Left hindlimb (tissue), 1 donor: ENCODE measurements at places on chromosomes 6 and 20.

DNA sequence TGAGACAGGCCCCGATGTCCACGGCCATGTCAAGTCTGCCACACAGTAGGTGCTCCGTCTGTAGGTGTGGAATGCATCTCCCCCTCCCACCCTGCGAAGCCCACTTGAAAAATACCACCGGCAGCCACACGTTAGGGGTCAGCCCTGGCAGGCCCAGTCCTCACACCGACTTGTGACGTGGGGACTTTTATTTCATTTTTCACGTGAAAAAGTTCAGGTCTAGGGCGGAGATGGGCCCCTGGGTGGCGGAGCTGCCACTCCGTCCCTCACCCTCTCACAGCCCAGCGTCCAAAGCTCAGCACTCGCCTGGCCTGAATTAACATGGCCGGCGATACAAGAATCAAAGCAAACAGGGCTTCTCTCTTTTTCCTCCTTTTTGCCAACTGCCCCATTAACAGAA is 3.8 kb upstream of the TUBB1 start:
- DNase-seq = no peak

DNA sequence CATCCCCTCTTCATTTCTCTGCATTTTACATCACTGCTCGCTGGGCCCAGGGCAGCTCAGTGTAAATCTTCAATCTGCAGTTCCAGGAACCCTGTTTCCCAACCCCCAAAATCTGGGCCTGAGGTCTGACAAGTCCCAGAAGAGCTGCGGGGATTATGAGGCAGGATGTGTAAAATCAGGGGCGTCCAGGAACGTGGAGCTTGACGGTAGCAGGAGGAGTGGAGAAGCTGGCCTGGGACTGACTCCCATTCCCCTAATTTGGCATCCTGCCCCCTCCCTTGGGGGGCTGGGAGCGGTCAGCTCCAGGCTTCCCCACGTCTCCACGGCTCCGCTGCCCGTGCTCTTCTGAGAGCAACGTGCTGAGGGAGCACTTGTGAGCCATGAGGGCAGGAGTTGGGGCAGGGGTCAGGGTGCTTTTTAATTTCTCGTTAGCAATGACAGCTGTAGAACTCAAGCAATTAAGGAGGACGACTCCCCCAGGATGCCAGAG is 23.4 kb upstream of the VEGFA start:
- DNase-seq = peak; percentile 80

- DNase-seq = no peak
Observed at GRCh38 chr6:88538130-88538706, 372.1 kb upstream of the CNR1 start.

DNA sequence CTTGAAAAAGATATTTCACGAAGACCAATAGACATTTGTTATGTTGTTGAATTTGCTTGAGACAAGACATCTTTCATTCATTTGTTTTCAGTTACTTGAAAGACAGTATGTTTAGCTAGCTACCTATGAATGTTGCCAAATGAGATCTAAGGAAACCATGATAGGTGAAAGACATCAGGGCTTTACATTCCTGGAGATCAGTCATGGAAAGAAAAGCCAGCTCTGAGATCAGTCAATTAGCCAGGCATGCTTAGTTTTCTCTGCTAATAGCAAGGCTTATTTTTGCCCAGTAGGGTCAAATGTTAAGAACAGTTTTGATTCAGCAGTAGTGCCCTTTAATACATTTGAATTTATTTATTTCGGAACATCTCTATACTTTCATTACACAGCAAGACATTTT is 116.5 kb upstream of the EDN1 start:
- no peak for DNase-seq

DNA sequence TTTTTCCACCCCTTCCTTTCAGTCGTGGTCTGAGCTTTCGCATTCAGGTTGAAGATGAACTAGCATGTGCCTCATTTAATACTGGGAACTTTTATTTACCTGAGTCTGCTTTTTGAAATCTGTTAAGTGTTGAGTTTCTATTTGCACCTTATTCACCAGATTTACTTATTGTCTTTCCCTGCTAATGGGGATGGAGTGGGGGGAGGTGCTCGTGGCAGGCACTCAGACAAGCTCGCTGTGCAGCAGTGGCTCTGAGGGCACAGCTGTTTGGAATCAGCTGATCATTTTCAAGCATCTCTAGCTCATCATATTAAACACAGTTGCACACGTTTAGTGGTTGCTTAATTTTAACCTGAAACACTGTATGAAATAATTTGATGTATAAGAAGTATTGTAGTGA is 35.6 kb downstream of the UTRN start:
- DNase-seq = no peak

GRCh38 chr6:99467509-99468106 is 42.5 kb upstream of the PNISR start:
- no peak for DNase-seq

DNA sequence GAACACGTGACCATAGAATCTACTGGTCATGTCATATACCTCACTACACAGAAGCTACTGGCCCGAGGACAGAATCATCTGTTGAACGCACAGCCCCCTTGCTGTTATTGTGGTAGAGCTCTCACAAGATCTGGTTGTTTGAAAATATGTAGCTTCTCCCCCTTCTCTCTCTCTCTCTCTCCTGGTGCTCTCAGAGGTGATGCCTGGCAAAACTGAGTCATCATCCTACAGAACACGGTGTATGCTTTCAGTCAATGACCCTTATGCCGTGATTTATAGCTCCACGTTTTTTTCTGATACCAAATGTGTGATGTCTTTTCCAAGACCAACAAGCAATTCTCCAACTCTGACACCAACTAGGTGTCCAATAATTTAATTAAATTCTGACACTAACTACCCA is 13.0 kb upstream of the RBM24 start:
- DNase-seq = no peak

DNA sequence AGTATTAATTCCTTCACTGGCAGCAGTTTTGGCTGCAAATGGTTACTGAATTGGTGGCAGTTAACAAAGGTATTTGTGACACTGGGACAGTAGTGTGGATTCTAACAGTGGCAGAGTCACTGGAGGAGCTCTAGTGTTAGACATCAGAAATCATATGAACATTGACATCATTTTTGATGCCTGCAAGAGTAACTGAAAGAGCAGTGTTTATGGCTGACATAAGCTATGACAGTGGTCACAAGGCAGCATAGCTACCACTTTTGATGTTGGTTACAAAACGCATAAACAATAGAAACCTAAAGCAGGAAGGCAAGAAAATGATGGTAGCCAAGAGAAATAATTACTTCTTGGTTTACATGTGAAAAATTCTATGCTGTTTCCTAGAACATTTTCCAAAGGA is 326.7 kb upstream of the MAN1A1 start:
- no peak for DNase-seq

GRCh38 chr6:131683479-131683878 is 17.7 kb downstream of the OR2A4 start:
- DNase-seq = no peak

DNA sequence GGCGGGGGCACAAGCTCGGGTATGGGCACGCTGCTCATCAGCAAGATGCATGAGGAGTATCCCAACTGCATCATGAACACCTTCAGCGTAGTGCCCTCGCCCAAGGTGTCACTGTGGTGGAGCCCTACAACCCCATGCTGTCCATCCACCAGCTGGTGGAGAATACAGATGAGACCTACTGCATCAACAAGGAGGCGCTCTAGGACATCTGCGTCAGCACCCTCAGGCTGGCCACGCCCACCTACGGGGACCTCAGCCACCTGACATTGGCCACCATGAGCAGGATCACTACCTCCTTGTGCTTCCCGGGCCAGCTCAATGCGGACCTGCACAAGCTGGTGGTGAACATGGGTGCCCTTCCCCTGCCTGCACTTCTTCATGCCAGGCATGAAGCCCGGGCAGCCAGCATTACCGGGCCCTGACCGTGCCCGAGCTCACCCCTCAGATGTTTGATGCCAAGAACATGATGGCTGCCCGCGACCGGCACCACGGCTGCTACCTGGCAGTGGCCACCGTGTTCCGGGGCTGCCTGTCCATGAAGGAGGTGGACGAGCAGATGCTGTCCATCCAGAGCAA is 12.8 kb downstream of the GABRR2 start:
- no peak for DNase-seq

GRCh38 chr6:139801571-139802321 is 427.3 kb upstream of the CITED2 start:
- DNase-seq = no peak

GRCh38 chr6:87617405-87617804 is 27.5 kb downstream of the ORC3 start:
- DNase-seq = no peak

GRCh38 chr6:44508646-44509045 is 121.1 kb downstream of the CDC5L start:
- no peak for DNase-seq

DNA sequence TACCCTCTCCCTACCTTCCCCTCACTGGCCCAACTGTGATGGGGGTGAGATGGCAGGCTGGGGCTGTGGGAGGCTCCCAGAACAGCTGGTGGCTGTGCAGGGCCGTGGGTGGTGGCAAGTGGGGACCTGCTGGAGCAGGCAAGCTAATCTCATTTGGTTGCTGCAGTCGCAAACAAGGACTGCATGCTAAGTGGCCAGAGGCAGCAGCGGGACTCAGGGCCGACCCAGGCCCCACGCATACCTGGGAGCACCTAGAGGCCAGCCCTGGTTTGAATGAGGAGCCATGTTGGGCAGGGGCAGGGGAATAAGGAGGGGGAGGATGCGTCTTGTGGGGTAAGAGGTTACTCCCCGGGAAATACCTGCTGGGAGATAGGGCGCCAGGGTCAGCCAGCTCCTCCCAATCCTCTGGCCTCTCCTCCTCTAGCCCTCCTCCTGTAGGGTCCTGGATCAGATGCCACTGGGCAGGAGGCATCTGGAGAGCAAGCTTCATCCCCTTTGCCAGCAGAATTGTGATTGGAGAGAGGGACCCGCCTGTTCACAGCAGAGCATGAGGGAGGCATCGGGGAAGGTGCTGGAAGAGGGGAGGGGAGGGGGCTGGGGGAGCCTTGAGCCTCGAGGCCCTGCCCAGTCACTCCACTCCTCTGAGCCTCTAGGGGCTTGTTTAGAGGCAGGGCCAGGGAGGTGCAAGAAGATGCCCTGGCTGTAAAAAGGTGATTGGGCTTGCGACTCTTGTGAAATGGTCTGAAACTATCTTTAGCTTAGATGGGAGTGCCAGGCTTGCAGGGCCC is 24.3 kb upstream of the CDH22 start:
- no peak for DNase-seq

DNA sequence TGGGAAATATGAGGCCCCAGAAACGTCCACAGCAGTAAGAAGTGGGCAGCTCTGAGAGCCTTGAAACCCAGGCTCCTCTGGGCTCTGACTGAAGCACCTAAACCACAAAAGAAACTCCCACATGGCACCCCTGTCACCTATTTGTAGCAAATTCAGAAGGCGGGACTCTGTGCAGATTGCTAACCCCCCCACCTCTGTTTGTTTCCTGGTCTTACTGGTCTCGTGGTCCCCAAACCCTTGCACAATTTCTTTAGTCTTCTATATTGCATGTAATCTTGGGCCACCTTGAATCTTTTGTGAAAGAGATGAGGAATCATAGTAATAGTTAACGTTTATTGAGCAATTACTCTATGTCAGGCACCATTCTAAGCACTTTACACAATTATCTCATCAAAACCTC is 154.3 kb downstream of the PREX1 start:
- no peak for DNase-seq

DNA sequence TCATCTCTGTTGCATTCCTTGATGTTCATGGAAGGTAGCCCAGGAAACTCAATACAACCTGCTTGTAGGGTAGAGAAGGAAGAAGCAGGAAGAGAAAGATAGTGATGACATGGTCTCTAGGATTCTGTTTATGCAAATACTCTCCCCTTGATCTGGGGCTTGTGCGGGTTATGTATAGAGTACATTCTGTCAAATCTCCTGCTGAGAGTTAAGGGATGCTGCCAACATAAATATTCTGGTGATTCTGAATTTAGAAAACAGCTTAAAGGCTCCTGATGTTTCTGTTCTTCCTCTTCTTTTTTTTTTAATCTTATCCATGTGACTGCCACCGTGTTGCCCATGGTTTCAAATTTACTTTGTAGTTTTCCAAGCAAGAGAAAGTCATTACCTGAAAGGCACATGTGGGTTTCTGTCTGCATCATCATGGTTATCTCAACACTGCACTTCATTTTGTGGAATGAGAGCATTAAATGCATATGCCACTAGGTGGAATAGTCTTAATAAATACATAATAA is 150.6 kb downstream of the RPS12 start:
- no peak for DNase-seq

DNA sequence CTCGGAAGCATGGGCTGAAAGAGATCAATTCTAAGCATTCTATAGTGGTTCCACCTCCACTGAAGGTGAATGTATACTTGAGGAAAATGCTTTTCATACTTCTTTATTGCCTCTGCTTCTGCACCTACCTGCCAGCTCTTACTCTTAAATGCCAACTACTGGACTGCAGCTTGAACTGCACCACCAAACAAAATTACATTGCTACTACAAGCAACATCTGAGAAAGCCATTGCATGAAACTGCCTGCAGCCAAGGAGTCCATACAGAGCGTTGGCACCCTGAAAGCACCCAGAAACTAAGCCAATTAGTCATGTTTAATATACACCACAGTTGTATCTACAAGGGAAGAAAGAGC is 440.9 kb downstream of the BTBD3 start:
- DNase-seq = no peak

GRCh38 chr6:66508433-66508832 is 801.4 kb upstream of the EYS start:
- no peak for DNase-seq

- DNase-seq = no peak
Observed at GRCh38 chr20:40056171-40056570, 632.9 kb downstream of the MAFB start.

- no peak for DNase-seq
Observed at GRCh38 chr6:128511506-128511905, 8.9 kb downstream of the PTPRK start.

- DNase-seq = peak; percentile 57
Observed at GRCh38 chr6:30207619-30208295, 5.4 kb downstream of the TRIM26 start.

DNA sequence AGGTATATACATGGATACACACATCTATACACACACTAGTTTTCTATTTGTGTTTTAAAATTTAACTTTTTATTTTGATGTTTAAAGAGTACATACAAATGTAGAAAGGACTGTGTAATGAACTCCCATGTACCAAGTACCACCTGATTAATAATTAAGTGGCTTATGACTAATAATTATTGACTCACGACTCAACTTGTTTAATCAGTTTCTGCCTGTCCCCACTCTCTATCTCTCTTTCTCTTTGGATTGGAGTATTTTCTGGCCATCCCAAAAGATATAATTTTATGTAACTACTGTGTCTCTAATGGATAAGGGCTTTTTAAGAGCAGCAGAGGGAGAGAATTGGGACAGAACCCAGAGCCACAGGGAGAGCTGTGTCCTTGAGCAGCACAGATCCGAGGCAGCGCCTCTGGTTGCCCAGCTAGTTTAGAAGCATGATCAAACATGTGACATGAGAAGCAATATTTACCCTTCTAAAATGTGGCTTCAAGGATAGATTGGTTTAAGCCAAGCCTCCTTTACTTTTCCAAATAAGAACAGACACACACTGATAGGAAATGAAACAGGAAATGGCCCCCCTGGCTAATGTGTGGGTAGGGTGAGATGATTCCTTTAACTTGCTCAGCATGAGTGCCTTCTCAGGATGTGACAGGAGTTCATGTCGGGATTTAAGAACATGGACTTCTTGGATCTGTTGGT is 81.0 kb downstream of the ERMARD start:
- no peak for DNase-seq

- DNase-seq = no peak
Observed at GRCh38 chr20:33211817-33212424, 5.2 kb upstream of the BPIFA3 start.
